HTR-8/SVneo (cell line): ENCODE measurements at places on chromosomes 7 and 10.

DNA sequence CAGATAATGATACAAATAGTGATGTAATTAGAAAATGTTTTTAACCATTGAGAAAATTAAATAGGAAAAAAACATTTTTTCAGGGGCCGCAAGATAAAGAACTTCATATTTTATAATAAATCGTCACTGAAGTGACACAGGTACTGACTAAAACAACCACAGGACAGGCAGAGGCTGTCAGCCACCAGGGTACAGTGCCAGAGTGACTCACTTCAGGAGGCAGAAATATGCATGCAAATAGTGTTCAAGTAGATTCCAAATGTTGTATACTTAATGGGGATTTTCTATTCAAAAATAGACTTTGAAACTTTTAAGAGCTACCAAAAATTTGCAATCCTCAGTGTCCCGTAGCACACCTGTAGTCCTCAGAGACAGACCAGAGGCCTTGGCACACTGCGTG, 68.6 kb downstream of the FRMPD2 start:
- DNase-seq = no peak

DNA sequence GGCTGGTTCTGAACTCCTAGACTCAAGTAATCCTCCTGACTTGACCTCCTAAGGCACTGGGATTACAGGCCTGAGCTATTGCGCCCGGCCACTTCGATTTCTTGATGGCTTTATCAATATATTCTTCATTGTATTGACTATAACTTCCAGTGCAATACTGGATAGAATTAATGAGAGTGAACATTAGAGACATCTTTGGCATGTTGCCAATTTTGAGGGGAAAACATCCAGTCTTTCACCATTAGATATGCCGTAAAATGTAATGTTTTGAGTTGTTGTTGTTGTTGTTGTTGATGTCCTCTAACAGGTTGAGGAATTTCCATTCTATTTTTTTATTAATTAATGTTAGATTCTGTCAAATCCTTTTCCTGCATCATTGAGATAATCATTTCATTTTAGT, 578.9 kb downstream of the ZWINT start:
- no peak for DNase-seq

GRCh38 chr7:127476618-127477017, 84.1 kb upstream of the ZNF800 start:
- no peak for DNase-seq

DNA sequence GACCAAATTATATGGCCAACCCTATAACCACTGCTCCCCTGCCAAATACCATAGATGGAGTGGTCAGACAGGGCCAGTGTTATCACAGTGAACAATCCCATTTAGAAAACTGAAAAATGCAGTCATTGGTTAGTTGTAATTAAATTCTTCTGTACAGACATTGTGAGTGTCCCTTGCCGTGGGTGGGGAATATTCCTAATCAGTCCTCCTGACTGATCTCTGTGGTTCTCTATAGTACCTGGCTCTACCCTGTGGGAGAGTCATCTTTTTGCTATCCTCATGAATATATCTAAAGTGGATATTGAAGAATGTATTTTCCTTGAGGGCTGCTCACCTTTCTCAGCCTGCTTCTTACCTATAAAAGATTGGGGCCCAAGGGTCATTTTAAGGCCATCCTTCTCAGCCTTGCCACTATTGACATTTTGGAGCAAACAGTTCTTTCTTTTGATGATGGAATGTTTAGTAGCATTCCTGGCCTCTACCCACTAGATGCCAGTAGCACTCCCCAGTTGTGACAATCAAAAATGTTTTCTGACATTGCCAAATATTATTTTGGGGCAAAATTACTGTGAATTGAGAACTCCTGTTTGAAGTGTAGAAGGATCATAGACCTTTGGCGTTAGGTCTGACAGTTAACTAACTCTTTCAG, 110.2 kb downstream of the MAPK8 start:
- DNase-seq = no peak

- DNase-seq = peak; percentile 31
Observed at GRCh38 chr10:30502266-30503060, 68.5 kb downstream of the MAP3K8 start.

GRCh38 chr7:85324145-85324799, 137.4 kb upstream of the SEMA3D start:
- DNase-seq = no peak

GRCh38 chr7:23136216-23136615, 30.6 kb downstream of the KLHL7 start:
- DNase-seq = no peak

GRCh38 chr7:101411508-101411874, 48.8 kb downstream of the COL26A1 start:
- no peak for DNase-seq

- DNase-seq = no peak
Observed at GRCh38 chr10:43891241-43891640, 242.6 kb upstream of the ZNF32 start.

DNA sequence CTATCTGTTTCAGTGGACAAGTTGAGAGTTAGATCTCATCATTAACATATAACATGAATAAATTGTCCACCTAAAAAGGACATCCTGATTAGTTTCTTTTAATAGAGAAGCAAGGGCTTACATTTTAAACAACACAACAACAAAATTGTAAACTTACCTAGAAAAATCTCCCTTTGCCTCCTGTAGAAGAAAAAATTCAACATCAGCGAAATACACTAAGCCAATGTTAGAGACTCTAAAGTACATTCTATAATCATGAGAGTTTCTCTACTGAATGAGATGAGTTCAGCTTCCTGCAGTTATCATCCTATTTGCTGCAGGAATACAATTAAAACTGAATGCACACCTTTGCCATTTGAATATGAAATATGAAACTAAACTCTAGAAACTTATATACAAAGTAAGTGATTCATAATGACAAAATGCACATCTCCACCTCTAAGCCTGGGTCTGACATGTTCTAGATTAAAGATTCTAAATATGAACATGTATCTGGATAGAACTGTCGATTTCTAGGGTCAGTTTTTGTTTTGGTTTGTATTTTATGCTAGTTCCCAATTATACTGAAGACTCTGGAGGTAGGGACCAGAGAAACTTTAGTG, 174.8 kb downstream of the PRPF18 start:
- DNase-seq = no peak

DNA sequence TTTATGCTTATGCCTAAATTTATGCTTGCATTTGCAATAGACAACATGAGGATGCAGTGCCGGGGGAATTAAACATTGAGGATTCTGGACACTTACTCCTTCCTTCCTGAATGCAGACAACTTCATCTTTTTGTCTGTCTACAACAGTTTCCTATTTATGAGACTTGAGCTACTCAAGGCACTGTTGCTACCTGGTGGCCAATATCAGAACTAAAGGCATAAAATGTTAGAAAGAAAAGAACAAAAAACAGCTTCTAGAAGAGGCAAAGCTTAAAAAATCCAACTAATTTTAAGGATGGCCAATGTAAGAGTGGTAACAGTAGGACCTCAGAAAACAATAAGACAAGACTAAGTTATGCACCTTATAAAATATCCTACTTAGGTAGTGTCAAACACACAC, 144.5 kb upstream of the PTN start:
- no peak for DNase-seq

- no peak for DNase-seq
Observed at GRCh38 chr10:59606551-59606961, 103.1 kb downstream of the SLC16A9 start.

GRCh38 chr7:706721-707120, 19.8 kb upstream of the DNAAF5 start:
- no peak for DNase-seq
